ENCODE measurements at places on chromosomes 5 and 9.

DNA sequence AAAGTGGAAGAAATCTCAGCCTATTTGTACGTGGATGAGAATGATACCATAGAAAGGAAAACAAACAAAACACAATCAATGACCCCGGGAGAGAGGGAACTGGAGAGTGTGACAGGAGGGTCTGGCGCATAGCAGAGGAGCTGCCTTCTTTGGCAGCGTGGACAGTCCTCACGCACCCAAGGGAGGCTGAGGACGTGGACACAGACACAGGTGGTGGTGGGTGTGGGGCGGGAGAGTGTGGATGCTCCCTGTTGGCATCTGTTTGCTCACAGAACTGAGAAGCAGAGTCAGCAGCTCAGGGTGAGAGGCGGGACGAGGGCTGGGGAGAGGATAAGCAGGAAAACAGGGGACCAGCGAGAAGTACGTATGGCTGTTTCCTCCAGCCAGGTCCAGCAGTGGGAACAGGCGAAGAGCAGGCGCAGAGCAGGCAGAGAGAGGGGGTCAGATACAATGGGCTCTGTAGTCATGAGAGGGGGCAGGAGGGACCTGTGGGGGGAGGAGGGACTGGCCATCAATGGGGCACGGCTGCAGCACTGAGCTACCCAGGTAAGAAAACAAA, 10.0 kb downstream of the CMBL start:
- DNase-seq = no peak

- DNase-seq = no peak
Observed at GRCh38 chr5:156149213-156149612, 177.8 kb upstream of the SGCD start.

DNA sequence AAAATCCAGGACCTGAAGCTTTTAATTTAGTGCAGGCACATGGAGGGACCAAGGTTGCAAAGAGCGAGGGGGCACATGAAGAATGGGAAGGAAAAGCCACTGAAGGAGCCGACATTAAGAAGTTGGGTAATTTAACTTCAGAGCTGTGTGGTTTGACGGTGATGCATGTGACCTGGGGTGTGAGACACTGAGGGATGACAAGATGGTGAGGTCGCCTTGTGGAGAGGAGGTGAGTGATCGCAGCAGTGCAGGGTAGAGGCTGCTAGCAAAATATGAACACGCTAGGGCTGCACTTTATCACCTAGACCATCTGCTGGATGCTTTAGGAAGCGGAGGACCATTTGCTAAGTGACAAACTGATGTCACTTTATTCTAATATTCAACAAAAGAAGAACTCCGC, 339.0 kb upstream of the KIF2A start:
- DNase-seq = no peak

- DNase-seq = no peak
Observed at GRCh38 chr5:81428446-81428845, 34.5 kb upstream of the ACOT12 start.

DNA sequence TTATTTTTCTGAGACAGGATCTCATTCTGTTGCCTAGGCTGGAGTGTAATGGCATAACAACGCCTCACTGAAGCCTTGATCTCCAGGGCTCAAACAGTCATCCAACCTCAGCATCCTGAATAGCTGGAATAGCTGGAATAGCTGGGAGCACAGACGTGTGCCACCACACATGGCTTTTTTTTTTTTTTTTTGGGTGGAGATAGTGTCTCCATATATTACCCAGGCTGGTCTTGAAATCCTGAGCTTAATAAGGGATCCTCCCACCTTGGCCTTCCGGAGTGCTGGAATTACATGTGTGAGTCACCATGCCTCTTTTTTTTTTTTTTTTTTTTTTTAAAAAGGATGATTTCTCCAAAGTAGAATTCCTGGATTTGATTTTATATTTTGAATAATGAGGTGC, 60.7 kb downstream of the NSD1 start:
- DNase-seq = no peak

DNA sequence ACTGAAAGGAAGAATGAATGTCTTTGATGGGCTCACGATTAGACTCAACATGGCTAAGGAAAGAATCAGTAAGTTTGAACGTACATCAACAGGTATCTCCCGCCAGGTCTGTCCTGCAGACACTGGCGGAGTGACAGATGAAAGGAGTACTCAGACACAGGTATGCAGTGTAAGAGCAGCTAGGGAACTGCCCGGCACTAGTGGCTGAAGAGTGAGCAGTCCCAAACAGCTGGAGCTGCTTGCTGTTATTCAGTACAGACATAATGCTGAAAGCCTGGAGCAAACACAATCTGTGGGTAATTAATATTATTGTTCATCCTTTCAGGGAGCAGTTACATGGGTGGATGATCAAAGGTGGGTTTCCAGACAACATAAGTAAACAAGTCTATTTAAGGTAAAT, 835.5 kb downstream of the TLE4 start:
- DNase-seq = no peak
